ENCODE measurements at places on chromosomes 1 and 21. TPM values are rescaled to one million over a fixed set of nuclear protein-coding genes. Genes with fewer than 3 reads are reported as not detected.

The OVAAL gene
- 0.16 TPM for total RNA-seq

- no peak for ATAC-seq
Measured at GRCh38 chr1:21725748-21726392, 56.7 kb upstream of the RAP1GAP start.

The PPM1J gene
- 0.36 TPM for total RNA-seq

GRCh38 chr1:78645723-78646122, 3.9 kb upstream of the IFI44 start:
- no peak for ATAC-seq

The SLFNL1 gene
- total RNA-seq: 4.2 TPM

DNA sequence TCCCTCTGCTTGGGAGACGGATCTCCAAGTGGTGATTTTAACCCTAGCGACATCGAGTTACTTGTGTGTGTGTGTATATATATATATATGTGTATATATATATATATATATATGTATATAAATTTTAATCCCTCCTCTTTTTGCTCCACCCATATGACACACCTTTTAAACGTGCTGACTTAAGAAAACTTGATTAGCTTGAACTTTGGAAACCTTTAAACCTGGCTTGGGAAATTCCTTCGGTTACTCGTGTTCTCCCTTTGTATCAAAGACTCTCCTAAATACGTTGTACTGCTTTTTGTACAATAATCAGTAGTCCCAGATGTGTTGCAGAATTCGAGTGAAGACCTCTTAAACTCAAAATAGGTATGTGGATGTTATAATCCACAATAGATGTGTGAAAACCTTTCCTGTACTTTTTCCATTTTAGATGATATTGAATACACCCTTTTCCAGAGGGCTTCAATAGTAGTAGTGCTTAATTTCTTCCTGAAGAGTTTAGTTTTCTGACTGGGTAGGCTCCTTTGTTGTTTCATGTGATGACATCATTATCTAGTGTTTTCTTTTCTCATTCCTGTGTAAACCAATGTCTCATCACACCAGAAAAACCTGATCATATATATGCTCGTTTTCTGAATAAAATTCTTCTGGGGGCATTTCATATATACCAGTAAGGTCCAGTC, 1.4 kb downstream of the RNF11 start:
- ATAC-seq: no peak

DNA sequence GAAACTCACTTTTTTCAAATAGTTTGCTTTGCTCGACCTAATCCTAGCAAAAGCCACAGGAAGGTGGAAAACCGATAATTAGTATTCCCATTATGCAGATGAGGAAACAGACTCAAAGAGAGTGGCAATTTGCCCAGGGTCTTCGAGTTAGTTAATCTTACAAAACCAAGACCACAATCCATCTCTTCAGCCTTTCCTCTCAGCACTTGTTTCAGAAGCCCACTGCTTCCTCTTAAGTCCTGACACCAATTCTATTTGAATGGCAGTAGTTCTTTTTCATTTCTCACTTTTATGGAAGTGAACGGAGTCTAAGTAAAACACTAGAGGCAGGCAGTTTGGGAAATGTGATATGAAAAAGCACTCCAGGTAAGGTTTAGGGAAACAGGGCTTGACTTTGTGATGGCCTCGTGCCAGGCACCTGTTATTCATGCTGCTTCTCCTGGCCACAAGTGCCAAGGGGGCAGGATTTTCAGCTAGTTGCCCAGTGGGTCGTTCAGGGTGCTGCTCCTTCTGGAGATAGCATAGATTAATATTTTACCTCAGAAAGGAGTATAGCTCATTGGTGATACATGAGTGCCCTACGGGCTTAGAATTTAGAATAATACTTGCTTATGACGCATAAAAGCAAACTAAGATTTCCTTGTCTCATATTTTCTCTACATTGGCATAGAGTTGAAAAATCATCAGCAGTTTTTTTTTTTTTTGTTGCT, 76.6 kb upstream of the NRIP1 start:
- no peak for ATAC-seq

The ASCL5 gene
- 5.2 TPM for total RNA-seq

DNA sequence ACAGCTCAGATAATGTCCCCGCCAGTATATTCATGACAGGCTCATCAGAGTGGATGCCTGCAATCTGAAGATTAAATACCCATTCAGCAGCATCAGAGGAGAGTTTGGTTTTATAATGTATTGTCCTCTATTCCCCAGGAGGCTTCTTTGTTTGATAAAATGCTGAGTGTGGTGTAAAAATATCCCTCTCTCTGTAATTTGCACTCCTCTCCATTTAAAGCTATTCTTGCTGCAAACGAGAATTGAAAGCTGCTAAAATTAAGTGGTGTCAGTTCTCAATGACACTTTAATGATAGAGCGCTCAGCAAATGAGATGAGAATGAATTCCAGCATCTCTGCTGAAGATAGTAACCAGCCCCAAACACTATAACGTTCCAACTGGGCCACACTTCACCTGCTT, 205.7 kb upstream of the RRP15 start:
- peak; percentile 93 for ATAC-seq

- no peak for ATAC-seq
Measured at GRCh38 chr1:193070386-193070753, 11.0 kb downstream of the RO60 start.

The ST3GAL3 gene
- total RNA-seq: 25.8 TPM

- ATAC-seq: peak; percentile 96
Measured at GRCh38 chr1:234656944-234657654, 47.1 kb upstream of the IRF2BP2 start.

- ATAC-seq: no peak
Measured at GRCh38 chr1:1550591-1551432, 10.4 kb upstream of the TMEM240 start.

DNA sequence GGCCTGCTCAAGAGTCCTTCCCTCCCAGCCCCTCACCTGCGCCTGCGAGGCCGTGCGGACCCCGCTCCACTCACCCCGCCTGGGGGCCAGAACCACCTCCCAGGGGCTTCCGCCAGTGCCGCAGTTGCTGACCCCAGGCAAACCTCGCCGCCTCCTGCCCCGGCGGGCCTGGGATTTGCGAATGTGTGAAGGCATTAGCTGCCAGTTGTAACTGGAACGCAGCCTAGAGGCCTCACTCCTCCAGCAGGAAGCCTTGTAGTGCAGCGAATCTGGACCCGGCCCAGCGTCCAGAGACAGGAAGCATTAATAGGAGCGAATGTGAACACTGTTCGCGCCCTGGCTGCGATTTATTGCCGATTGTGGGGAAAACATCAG, 140.9 kb upstream of the ARHGEF16 start:
- peak; percentile 77 for ATAC-seq

The MXRA8 gene
- 30.0 TPM for total RNA-seq

The PKLR gene
- 1.1 TPM for total RNA-seq

- no peak for ATAC-seq
Measured at GRCh38 chr1:26874896-26875295, 11.9 kb downstream of the SFN start.

The KIAA1614 gene
- 1.5 TPM for total RNA-seq

The VSIG8 gene
- 0.24 TPM for total RNA-seq

GRCh38 chr1:165842671-165843129, 15.3 kb downstream of the UCK2 start:
- peak; percentile 23 for ATAC-seq

DNA sequence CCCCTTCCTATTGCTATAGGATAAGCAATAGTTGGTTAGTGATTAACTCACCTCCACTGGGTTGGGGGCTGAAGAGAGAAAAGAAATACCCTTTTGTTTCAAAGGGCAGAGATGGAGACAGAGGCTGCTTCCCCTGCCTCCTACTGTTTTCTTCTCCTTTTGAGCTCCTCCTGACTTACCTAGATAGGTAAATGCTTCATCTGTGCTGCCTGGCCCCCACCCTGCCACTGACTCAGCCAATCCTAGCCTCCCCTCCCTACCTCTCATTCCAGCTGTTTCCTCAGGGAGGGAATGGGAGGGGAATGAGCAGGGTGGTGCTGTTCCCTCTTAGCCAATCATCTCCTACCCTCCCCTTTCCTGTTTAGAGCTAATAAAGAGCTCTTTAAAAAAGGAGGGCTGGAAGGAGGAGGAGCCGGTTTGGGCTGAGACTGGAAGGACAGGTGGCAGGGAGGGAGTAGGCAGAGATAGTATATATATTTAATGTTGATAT, at the start of gene C1orf116:
C1orf116 (minus strand) TSS at position 229 of the 490 bp plus-strand sequence. CDS start 5,158 bp downstream, outside the sequence.
- no peak for ATAC-seq

- peak; percentile 70 for ATAC-seq
Measured at GRCh38 chr1:64823691-64824476, 79.0 kb downstream of the RAVER2 start.

DNA sequence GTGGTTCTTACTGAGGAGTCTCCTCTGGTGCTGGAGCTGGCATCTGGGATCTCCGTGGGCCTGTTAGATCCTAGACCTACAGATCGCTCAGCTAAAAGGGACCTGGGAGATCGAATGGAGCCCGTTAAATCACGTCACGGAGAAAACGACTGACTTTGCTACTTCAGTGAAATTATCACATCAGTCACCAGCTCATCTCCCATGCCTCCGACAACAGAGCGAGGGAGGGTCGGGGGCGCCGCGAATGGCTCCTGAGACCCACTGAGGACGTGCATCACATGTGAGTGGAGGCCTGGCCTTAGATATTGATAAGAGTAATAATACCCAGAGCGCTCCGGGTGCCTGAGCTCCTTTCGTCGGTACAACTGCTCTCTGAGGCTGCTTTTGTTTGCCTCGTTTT, 55.6 kb upstream of the ACTL8 start:
- ATAC-seq: no peak

DNA sequence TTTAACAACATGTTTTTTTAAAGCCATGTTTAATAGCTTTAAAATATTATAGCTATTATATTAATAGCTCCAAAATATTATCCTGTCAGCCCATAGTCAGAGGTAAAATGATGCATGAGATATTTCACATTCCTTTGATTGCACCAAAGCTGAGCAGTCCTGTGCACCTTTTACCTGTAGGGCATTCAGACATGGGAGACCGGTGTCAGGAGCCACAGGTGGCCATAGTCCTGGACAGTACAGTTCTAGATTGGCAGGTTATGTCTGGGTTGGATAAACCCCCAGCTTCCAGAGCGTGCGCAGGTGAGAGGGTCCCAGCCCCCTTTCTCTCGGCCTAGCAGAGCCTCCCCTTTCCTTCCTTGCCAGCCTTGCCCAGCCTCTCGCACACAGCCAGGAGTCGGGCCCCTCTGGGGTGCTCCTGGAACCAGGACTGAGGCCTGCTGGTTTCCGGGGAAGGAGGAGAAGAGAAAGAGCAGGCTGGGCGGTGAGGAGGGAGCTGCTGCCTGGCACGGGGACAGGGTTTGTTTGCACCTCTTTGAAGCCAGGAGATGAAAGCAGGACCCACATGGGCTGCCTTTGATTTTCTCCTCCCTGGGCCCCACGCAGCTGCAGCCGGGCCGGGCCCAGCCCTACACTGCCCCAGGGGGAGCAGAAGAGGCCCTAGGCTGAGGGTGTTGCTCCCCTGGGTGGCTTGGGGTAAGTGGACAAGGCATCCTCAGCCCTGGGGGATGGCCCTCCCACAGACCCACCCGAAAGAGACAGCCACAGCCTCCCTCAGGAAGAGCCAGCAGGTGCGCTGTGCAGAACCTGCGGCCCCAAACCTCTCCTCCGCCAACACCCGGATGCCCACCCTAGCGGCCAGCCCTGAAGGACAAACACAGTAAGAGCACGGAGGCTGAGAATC, 75.2 kb upstream of the TARDBP start:
- ATAC-seq: peak; percentile 52

The SPRR2A gene
- total RNA-seq: 1.2 TPM

GRCh38 chr1:150537732-150538684, 11.2 kb upstream of the ADAMTSL4 start:
- ATAC-seq: peak; percentile 52

The OR6N1 gene
- total RNA-seq: 0.18 TPM

The ACTA1 gene
- total RNA-seq: not detected

GRCh38 chr1:214101828-214102227, 114.1 kb downstream of the PROX1 start:
- ATAC-seq: no peak
